ENCODE measurements at places on chromosomes 13 and 19.

- no peak for DNase-seq
These were observed 98.2 kb upstream of the SERP2 start for GRCh38 chr13:44275381-44275780.

DNA sequence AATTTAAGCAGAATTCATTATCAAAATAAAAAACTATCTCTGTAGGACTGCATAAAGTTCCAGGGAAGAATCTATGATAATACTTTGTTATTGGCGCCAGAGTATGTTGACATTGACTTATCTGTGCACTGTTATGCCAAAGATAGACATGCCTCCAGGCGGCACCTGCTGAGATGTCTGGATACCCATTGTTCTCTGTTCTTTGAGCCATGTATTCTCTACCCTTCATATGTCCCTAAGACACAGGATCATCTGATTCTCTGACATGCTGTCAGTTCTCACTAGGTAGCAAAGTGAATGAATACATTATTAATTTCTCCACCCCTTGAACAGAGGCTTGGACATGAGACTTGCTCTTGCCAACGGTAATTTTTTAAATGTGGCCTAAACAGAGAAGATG lies 517.8 kb upstream of the SLITRK5 start:
- DNase-seq: no peak

GRCh38 chr13:56530096-56530495 lies 610.6 kb upstream of the PRR20A start:
- no peak for DNase-seq

DNA sequence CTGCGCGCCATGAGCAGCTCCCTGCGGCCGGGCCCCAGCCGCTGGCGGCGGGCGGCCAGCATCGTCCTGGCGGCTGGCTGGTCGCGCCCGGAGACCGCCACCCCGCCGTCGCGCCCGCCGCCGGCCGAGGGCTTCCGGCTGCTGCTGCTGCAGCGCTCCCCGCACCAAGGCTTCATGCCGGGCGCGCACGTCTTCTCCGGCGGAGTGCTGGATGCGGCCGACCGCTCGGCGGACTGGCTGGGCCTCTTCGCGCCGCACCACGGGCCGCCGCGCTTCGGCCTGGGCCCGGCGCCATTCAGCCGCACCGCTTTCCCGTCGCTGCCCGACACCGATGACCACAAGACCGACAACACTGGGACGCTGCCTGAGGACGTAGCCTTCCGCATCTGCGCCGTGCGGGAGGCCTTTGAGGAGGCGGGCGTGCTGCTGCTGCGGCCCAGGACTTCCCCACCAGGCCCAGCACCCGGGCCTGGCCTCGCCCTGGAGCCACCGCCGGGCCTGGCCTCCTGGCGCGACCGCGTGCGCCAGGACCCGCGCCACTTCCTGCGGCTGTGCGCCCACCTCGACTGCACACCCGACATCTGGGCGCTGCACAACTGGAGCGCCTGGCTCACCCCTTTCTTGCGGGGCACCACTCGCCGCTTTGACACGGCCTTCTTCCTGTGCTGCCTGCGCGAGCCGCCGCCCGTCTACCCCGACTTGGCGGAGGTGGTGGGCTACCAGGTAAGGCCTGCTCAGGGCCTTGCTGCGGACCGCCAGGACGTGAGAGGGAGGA lies 518 bp downstream of the NUDT19 start:
- peak; percentile 48 for DNase-seq

DNA sequence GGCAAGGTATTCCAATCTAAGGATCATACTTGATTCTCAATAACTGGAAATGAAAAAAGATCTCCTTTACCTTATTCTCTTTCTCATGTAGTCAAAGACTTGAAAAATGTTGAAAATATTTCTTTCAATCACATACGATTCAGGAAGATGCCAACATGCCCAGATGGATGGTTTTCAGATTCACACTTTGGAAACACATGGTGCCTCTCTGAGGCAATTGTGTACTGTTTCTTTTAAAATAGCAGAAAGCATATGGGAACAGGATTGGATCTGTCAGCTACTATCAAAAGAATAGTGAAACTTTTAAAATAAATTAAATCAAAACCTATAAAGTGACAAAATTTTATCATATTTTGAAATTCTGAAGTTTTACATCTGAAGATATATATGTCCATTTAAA lies 222.4 kb downstream of the SPRY2 start:
- DNase-seq: no peak

DNA sequence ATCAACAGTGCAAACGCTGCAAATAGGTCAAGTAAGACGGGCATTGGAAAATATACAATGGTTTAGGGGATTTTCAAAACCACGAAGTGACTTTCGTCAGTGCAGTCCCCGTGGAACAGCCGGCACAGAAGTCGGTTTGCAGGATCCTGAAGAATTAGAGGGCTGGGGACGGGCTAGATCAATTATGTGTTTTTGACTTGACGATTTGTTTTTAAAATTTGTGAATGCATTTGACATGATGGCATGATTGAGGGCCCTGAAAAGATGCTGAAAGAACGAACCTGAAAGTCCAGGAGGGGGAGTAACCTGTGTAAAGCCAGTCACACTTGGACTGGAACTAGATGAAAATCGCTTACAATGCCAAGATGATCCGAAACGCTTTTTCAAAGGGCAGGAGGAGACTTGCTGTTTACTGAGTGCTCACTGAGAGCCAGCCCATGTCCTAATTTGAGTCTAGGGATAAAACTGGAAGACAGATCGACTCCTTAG lies 8.9 kb upstream of the DGKH start:
- peak; percentile 12 for DNase-seq

GRCh38 chr13:20394506-20394905 lies 131.2 kb downstream of the CRYL1 start:
- no peak for DNase-seq

DNA sequence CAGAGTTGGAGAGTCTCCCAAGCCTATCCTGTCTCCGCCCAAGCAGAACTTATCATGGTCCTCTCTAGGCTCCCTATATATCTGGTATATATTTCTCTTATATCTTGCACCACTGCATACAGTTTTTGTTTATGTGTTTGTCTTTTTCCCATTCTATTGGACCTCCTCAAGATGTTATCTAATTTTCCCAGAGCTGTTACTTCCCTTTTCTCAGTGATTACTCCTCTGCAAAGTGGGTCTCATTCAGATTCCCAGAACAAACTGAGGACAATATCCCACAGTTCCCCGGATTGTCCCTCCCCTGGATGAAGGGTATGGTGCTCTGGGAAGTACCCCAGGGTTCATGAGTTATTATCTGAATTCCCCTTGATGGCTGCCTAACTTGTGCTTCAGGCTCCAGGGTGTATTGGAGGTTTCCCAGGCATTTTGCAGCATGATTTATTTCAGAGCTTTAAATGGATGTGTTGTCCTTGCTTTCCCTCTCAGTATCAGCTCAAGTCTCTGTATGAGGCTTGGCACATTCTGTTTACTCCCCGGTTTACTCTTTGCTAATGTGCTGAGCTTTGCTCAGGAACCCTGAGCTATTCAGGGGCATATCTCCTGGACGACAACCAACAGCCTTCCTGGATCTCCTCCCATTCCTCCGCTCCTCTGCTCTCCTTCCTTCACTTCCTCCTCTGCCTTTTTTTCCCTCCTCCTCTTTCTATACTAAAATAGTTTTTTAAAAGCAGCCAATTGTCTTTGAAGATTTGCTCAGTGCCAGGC lies 329.3 kb downstream of the SPRY2 start:
- no peak for DNase-seq

- DNase-seq: no peak
These were observed 113.0 kb upstream of the SLC10A2 start for GRCh38 chr13:103178986-103179943.

DNA sequence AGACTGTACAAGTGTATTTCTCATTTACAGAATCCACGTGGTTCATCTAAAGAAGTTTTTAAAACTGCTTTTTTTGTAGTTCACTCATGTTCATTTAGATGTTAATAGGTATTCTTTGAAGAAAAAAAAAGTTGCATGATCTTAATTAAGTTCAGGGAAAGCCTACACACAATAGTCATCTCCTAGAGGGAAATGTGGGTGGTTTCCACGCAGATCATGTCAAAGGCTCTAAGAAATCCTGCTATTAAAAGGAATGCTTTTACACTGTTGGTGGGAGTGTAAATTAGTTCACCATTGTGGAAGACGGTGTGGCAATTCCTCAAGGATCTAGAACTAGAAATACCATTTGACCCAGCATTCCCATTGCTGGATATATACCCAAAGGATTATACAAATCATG lies 312.3 kb downstream of the GPC5 start:
- DNase-seq: no peak

GRCh38 chr19:8569066-8569771 lies 8.0 kb downstream of the MYO1F start:
- DNase-seq: peak; percentile 80

- DNase-seq: no peak
These were observed 40.3 kb upstream of the SGCG start for GRCh38 chr13:23140492-23140891.

DNA sequence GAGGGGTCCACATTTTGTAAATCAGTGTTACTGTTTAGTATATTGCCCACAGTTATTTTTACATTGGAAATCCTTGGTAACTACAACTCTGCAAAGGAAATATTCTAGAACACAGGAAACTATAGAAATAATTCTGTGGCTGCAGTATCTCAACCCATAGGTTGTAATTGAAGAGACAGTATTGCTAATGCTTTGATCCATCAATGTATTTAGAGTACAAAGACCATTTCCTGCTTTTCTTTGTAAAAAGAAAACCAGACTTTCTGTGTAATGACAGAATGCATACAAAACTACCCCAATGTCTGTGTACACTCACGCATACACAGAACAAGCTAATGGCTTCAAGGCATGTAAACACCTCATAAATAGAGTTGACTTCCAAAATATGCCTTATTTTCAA lies 622.1 kb upstream of the ARGLU1 start:
- no peak for DNase-seq

- no peak for DNase-seq
These were observed 754 bp downstream of the MAMSTR start for GRCh38 chr19:48718711-48719231.

DNA sequence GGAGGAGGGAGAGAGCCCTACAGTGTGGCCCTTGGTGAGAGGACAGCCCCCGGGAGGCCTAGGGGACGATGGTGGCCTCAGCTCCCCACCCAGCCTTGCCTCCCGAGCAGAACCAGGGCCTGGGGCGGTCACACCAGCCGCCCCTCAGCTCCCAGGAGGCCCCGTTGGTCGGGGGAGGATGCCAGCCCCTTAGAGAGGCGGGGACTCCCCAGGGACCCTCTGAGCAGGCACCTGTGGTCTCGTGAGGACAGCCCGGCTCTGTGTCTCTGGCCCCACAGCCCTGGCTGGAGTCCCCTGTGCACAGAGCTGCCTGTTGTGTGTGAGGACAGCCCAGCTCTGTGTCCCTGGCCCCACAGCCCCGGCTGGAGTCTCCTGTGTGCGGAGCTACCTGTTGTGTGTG lies 158.8 kb downstream of the KDM4B start:
- no peak for DNase-seq

DNA sequence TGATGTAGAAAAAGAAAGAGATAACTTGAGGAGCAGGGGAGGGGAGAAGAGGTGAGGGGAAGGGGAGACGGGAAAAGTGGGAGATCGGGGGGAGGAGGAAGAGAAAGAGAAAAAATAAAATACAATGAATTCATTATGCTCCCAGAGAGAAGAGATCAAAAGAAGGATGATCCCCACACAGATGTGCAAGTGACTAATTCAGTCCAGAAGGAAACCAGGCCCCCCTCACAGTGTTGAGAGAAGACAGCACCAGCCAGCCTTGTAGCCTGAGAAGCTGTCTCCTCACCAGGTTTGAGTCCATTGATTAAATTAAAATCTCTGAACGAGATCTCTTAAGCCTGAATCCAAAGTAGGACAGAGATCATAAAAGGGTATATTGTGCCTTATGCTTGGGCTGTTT lies 333.7 kb upstream of the NBEA start:
- no peak for DNase-seq

GRCh38 chr13:78977311-78977710 lies 318.4 kb upstream of the OBI1 start:
- no peak for DNase-seq

- no peak for DNase-seq
These were observed 14.1 kb downstream of the PTPRS start for GRCh38 chr19:5326545-5326944.

GRCh38 chr19:46478356-46478986 lies 7.1 kb upstream of the PNMA8A start:
- DNase-seq: no peak

DNA sequence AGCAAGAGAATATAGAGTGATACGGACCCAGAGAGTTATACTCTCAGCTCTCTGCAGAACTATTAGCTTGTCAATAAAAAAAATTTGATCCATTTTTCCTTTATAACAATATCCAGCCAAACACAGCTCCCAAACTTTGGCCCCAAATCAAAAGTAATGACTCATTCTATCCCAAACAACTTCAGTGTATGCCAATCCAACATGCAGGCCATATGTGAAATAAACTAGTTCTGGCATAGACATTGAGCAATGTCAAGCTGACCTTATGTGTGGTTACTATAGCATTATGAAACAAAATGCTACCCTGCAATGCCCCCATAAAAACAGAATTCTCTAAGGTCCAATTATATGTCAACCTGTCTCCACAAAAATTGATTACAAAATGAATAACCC lies 209.5 kb downstream of the DNAJC15 start:
- no peak for DNase-seq

- no peak for DNase-seq
These were observed 174.6 kb downstream of the SUCLA2 start for GRCh38 chr13:47826471-47826870.

- no peak for DNase-seq
These were observed 11.2 kb upstream of the CEACAM21 start for GRCh38 chr19:41564515-41565378.

DNA sequence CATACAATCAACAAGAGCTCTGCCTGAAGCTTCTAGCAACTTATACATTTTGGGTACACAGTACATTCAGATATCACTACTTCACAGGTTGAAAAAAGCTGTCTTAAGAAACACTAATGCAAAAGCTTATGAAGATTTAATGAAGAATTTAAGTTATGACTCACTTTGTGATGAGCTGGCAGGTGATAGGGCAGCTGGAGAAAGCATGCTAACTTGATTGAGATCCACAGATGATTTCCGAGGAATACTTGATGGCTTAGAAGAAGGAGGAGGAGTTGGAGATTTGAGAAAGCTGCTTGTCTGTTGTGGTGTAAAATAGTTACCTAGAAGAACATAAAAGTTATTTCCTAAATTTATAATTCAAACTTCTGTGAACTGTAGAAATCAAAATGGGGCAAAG lies 23.3 kb downstream of the EXOSC8 start:
- no peak for DNase-seq

- no peak for DNase-seq
These were observed 153.5 kb downstream of the DLEU7 start for GRCh38 chr13:50690006-50690405.

DNA sequence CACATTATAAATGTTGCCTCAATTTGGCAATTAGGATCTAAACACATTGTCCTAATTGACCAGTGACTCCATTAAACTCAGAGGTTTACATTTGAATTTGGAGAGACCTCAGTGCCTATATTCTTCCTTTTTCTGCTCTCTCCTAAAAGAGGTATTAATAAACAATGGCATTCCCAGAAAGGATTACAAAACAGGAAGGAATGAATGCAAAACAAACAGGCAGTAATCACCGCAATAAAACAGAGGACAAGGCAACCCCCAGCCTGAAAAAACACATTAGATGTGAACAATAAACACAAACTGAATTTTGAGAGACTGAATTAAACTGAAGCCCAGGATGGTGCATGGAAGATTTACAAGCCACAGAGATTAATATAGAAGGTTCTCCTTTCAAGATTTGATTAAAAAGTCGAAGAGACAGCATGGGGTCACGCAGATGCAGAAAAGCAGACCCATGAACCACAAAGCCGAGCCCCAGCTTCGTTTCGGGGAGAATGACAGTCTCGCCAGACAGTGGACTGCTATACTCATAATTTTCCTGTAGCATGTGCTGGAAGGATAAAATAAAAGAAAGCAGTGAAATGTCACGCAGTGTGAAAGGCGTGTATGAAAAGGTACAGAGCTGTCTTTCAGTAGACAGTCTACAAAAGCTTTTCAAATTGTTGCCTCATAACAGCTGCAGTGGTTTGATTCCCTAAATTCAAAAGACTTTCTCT lies 503.0 kb downstream of the LIG4 start:
- no peak for DNase-seq

Measured in urothelium cell line (cell line).